Left renal pelvis (tissue), 4 donors: ENCODE measurements at places on chromosomes 7 and 10. TPM values are rescaled to one million over a fixed set of nuclear protein-coding genes. Genes with fewer than 3 reads are reported as not detected.

DNA sequence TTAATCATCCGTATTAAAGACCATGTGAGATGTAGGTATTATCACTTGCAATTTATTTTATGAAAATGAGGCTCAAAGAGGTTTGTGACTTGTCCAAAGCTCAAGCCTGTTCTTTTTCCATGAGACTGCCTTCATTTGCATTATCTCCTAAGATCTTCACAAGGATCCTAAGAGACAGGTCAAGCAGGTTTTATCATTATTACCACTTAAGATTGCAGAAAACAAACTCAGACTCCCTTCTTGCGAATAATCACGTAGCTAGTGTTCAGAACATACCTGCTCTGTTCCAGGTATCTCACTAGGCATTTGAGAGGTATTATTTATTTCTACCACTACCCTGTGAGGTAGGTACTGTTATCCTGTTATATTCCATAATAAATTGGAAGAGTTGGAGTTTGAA, 64.8 kb downstream of the ZNRF2 start:
- DNase-seq = no peak

DNA sequence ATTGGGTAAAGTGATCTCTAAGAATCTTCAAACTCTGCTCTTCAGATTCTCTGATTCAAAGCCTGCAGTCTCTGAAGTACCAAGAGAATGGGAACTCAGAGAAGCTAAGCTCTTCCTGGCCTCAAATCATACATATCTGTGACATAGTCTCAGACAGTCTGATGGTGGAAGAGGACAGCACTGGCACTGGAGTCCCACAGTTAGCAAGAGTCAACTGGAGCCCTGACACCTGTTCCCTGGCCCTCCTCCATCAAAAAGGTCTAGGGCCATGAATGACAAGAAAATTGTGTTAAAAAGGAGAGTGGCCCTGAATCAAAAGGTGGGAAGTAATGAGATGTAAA, 37.7 kb downstream of the PRSS2 start:
- DNase-seq = no peak

DNA sequence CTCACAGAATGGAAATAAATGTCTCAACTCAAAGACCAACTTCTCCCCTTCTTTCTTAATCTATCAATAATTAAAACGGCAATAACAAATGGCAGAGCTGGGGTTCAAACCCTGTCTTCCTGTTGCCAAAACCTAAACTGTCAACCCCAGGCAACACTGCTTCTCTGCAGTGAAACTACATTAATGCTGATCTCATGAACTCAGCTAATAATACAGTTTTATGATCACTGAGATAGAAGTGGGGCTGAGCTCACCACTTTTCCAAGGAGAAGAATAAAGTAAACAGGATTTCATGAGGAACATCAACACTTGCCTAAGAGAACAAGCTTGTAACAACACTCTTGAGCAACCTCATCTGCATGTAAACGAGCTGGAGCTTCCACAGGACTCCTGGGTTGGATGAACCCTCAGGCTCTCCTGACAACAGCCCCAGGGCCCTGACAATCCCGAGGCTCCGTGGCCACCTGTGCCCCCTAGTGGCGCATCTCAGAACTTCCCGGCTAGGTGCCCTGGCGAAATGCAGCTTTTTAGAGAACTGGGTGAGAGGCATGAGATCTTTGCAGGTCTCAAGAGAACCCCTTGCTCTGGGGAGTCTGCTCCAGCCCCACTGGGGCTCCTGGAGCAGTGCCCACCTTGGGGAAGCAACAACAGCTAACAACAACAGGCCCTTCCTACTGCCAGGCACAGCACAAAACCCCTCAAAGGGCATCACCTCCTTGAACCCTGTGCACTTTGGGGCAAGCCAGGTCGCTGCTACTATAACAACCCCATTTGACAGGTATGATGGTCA, 169.3 kb downstream of the SH3PXD2A start:
- DNase-seq = no peak

DNA sequence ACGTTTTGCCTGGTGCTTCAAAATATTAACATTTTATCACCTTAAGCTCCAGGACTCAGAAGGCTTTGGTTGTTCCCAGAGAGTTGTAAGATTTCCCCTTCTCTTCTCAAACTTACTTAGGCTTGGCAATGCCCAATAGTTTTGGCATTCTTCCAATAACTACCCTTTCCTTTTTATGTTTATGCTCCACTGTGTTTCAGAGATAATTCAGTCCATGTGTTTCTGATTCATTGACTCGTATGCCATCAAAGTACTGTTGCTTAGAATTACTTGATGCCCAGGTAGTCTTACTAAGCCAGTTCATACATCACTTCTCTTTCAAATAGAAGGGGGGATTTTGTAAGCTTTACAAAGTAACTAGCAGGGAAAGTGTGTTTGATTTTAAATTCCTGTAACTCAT, 66.6 kb downstream of the AGMO start:
- DNase-seq = no peak

- DNase-seq = no peak
These were observed 103.6 kb downstream of the PARD3 start for GRCh38 chr10:34711500-34711899.

DNA sequence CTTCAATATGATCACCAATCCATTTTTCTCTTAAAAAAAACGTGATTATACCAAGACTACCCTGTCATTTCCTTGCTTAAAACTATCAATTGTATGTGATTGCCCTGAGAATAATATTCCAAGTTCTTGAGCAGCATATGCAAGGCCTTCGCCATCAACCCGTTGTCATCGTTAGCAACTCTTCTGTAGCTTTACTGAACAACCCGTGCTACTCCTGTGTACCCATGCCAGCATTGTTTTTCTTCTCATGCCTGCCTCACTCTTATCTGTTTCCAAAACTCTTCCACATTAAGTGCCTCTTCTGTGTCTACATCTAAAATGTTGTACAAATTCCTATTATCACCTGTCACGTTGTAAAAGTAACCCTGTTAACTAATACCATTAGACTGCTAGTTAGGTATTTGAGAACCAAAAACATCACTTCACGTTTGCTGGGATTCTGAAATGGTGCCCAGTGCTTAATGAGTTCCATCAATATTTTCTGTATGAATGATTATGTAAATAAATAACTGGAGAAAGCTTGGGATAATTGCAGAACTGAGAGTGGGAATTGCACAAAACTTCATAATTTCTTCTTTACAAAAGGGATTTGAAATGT, 10.5 kb downstream of the CAV2 start:
- no peak for DNase-seq

- DNase-seq = no peak
These were observed 25.6 kb downstream of the CDC123 start for GRCh38 chr10:12221323-12222298.

DNA sequence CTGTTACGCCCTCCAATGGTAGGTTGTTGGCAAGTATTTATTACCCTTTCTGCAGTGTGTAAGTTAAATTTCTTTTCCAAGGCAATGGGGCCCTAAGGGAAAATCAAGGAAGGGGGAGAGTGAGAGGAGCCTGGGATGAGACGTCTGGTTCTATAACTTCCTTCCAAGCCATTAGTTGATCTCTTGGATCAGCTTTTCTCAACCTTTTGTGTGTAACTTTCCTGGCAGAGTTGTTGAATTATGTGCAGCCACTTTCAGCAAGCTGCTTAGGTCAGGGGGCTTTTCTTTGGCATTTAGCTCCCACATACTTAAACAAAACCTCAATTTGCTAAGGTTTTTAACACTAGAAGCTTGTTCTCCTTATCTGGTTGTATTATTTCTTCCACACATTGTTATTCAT, 127.1 kb downstream of the NXPH1 start:
- DNase-seq = no peak

- DNase-seq = no peak
These were observed 82.1 kb downstream of the GFRA1 start for GRCh38 chr10:116190883-116191282.

DNA sequence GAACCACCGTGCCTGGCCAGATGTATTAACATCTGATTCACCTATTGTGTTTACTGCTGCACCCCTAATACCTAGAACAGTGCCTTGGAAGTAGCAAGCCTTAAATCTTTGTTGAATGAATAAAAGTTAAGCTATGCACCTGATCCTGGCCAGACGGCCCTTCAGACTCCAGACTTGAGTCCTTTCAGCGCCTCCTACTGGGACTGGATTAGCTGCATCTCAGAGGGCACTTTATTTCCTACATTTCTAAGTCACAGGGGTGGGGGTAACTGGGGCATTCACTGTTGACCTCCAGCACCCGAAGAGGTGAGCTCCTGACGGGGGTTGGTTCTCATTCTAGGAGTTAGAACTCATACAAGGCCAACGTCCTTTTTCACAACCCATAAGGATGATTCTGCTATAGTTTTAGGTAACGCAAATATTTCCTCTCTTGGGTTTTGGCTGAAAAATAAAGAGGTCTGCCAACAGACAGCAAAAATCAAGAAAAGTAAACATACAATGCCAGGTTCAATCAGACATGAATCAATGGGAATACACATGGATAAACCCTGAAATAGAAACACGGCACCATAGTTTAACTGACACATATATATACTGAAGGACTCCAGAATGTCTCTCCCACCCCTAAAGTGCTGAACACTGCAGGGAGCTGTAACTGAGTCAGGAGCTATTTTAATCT, 48.0 kb upstream of the DLG5 start:
- no peak for DNase-seq

DNA sequence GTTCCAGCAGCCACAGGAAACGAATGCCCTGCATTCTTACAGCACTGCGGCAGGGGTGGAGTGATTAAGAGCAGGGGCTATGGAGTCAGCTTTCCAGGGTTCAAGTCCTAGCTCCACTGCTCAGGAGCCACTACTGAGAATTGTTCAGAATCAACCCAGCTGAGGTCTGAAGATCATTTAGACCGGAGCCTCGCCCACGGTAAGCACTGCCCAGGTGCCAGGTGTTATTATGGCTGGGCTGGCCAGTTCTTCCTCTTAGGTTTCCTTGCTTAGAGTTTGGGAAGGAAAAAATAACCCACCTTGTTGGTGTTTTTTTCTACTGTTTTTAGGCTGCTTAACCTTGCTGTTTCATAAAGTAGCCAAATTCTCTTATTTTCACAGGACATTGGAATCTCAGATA, 4.8 kb upstream of the FIGNL1 start:
- DNase-seq = no peak

DNA sequence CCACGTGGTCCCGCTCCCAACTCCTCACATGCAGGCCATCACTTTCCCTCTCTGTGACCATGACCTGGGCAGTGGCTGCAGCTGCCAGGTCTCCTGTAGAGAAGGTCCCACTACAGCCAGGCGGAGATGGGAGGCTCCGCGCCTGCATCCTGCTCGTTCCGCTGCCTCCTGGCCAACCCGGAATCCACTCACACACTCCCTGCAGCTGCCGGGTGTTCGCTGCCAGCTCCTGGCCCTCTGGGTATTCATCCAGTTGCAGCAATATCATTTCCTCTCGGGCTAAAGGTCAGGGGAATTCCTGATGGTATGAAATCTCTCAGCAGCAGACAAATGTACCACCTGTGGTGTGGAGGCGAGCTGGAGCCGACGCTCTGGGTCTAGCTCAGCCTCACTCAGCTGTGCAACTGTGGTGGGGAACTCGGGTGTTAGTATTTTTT, 65.7 kb downstream of the TLL2 start:
- DNase-seq = no peak

GRCh38 chr7:139695588-139695987, 82.2 kb downstream of the HIPK2 start:
- DNase-seq = no peak

GRCh38 chr10:25522946-25523608, 348.3 kb downstream of the GPR158 start:
- no peak for DNase-seq

GRCh38 chr7:143936087-143937009, 1.3 kb downstream of the OR2F2 start:
- no peak for DNase-seq

DNA sequence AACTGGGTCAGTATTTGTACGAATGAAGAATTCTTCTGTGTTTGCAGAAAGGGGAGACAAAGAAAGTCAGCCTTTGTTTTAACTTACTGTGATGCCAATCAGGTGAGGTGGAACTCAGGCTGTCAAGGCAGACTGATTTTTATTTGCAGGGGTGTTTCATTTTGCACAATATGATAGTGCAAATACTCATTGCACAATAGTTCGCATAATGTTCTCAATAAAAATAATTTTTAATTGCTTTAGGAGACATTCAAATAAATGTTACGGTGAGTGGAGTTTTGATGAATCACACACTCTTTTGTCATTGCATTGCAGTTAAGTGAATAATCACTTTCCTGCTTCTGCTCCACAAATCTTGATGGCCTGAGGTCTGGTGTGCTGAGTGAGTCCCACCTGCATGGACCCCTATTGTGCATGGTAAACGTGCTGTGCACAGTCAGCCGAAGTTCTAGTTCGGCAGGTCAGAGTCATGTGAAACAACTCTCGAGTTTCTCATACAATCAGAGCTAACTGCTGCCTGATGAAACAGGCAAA, 141.3 kb upstream of the FZD8 start:
- peak; percentile 30 for DNase-seq

DNA sequence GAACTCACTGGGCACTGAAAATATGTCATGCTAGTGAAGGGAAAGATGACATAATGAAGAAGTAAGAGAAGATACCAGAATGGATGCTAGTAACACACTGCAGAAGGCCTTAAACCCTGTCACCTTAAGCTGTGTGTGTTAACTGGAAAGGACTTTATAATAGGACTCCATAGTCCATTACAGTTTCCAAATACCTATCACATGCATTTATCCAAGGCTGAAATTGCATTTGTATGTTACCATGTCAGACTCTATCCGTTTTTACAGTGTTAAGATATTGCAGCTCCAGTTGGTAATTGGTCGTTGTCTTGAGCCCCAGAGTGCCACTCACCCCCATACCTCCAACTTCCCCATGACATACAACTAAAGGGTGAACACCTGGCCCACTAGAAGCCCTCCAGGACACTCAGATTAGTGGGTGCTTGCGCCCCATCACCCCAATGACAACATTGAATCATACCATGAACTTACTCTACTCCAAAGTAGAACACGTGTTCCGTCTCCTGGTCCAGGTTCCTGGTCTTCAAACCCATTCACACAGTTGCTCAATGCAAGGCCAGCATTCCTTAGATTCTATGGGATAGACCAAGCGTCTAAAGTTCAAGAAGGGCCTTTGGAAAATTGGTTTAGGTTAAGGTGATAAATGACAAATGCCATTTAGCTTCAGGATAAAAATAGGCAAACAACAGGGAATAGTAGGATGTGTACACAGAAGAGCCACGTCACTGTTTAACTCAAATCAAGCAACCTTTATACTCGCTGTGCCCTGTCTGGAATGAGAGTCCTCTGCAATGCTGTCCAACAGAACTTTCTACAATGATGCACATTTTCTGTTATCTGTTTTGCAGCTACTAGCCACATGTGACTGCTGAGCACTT, 2.1 kb upstream of the RAPGEF5 start:
- DNase-seq = no peak

The NME8 gene
- polyA plus RNA-seq = not detected

The CPED1 gene
- polyA plus RNA-seq = 35.8 TPM

The CTBP2 gene
- polyA plus RNA-seq = 86.0 TPM

The CPA2 gene
- polyA plus RNA-seq = 0.34 TPM

The TMEM26 gene
- polyA plus RNA-seq = 12.7 TPM

The EBLN1 gene
- polyA plus RNA-seq = not detected

The CYP2C19 gene
- not detected for polyA plus RNA-seq

The BICC1 gene
- polyA plus RNA-seq = 90.2 TPM

The NODAL gene
- not detected for polyA plus RNA-seq
